ENCODE measurements at places on chromosomes 7 and 10.
A peak's percentile ranks its signal among the peaks of the same experiment; 100 is the strongest.

DNA sequence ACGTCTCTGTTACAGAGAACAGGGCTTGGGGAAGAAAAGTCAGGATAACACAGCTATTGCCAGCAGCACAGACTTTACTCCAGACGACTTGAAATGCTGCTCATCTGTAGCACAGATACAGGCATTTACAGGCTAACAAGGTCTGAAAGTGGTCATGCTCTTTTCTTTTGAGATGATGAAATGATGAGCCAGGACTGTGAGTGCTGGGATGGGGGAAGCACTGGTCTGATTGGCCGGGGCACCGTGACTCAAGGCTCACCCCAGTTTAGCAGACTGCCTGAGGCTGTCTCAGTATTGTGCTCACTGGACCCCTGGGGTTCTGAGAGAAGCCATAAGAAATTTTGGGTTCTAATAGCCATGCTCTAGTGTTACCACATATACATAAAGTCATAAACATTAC lies 12.4 kb downstream of the SMKR1 start:
- no peak for DNase-seq

DNA sequence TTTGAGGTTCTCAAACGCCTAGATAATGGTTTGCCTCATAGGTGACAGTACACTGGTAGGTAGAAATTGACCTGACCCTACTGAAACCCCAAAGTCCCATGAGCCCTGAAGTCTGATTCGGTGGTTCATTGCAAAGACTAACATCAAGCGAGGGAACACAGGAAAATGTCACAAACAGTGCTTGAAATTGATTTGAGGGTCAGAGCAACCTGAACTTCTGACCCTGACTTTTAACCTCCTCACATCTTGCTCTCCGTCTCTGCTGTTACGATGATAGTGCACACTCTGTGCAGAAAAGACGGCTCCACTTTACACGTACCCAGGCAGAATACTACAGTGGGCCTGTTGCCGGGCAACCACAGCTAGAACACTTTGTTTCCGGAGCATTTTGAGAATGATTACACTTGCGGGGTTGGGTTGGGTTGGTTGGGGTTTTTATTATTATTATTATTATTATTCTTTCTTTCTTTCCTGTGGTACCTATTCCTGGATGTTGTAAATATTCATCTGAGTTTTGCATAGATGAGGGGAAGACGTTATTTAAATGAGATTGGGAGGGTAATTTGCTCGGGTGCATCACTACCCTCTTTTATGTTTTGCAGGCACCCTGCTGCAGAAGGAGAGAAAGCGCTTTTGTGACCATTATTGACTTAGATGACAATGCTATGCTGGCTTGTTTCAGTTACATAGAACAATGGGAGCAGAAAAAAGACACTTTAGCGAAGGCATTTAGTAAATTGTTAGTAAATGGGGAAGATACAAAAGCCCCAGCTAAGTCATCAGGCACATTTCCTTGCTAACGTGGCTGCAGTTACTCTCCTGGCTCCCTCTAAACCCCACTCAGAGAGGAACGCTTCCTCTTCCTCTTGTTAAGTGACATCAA lies 438.1 kb upstream of the NRP1 start:
- no peak for DNase-seq

DNA sequence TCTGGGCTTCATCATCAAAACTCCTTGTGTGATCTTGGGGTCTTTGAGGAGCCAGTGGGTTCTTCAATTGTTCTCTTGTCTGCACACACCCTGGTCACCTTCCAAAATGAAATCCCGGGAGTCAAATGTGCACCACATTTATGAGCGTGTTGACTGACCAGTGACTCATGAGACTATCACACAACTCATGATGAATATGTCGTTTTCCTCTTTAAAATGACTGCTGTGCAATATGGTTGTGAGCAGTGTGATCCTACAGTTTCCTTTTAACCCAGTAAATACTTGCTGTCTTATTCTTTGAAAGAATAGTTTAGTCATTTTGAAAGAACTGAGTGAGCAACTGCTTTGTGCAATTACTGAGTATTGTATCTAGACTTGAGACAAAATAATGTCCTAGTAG lies 149.2 kb downstream of the DYNC1I1 start:
- peak; percentile 33 for DNase-seq

DNA sequence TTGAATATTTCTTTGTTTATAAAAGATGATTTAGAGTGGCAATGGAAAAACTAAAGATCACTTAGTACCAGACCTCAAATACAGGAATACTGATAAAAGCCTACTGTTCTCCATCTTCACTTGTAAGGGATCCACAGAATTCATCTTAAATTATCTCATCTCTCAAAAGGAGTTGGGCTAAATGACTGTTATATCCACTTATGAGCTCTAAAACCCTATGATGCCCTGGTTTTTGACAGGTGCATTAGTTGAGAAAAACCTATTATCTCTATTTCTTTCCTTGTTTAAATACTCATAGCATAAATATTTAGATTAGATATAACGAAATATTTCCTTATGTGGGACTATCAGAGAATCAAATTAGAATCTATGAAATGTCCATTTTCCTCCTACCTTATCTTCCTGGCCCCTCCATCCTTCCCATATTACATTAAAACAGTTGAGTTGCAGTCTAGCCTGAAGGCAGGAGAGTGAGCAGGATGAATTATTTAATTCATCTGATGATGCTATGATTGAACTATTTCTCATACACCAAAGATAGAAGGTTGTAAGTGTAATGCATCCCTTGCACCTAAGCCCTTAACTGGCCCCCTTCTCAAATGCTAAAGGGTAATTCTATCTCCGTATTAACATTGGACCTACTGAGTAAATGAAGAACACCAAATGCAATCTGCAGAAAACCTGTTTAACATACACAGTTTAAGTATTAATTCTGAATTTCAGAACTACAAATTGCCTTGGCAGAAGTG lies 29.7 kb downstream of the PPP3CB start:
- DNase-seq, result no peak

- DNase-seq, result no peak
These were observed 39.5 kb downstream of the PPP1R3C start for GRCh38 chr10:91593366-91593765.

Data from HT-29 (cell line).